Omental fat pad (tissue), 4 donors: ENCODE measurements at places on chromosomes 11 and 22.

DNA sequence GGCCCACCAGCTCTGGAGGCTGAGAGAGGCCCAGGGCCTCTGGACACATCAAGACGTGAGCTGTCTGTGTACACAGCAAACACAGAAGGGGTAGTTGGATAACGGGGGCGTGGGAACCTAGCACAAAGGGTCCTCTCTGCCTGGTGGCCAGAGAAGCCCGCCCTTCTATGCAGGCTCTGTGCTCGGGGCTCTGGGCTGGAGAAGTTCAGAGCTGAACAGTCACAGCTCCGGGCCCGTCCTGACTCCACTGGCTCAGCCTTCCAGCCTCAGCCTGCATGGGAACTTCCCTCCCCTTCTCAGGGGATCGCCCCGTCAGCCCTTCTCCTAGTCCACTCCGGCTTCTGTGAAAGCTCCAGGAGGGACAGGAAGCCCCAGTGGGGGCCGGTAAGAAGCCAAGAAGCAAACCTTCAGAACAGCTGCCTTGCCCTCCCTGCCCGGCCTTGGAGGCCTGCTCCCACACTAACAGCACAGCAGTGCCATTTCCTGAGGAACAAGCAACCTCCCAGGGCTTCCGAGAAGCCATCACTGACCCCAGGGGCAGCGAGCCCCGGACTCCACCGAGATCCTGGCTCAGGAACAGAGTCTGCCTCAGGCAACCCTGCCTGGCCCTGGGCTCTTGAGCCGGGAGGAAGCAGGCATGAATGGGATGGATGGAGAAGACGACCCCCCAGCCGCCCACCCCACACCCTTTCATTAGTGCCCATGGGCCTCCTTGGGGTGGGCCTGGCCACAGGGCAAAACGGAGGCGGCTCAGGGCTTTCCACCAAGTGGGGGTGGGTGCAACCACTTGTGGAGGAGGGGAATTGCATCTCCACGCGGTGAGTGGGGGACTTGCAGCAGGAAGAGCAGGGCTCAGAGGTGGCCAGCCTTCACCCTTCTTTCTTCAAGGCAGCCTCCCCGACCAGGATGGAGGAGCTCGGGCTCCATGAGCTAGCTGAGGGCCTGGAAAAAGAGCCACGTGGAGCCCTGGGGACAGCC, 119.8 kb downstream of the ST3GAL4 start:
- no peak for DNase-seq

GRCh38 chr11:100445231-100445735, 241.8 kb upstream of the ARHGAP42 start:
- DNase-seq, result no peak

DNA sequence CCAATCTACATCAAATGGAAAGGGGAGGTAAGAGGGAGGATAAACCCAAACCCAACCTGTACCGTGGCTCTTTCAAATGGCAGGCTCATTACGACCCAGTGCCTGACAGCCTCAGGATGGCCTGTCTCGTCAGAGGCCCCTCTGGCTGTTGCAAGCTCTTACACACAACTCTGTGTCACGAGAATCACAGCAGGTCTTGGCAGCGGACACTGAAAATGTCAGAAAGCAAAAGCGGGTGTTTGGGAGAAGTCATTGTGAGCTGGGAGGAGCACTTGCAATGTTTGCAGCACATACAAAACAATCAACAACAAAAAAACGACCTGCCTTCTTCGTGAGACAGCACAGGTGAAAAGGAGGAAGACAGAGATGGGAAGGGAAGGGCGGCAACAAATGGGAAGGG, 248.1 kb downstream of the OPCML start:
- no peak for DNase-seq

DNA sequence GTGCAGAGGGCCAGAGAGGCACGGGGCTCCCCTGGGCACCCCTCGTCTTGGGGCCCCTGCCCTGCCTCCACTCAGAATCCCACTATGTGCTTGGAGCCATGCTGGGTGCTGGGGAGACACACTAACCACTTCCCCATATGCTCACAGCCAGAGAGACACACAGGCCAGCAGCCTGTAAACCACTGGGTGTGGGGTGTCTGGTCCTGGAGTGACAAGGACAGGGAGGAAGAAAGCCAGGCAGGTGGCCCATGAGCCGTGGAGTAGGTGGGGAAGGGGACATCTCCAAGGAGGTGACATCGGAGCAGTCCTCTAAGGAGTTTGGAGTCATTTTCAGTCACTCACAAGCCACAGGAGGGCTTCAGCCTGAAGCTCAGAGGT, 58.9 kb downstream of the CDKN1C start:
- no peak for DNase-seq

DNA sequence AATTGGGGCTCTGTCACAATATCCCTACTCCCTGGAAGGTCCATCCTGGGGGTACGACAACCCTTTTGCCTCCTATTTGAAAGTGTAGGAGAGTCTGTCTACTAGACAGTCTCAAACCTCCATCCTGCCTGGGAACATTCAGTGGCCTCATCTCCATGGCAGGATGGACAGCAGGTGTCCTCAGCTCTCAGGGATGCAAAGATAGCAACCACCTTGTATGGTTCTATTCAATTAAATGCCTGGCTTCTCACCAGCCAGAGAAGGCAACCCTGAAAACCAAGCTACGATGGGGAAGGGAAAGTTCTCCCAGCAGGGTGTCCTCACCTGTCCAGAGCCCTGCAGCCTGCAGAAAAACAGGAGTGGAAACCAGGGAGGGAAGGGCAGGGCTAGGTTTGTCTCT, 164.9 kb downstream of the MIAT start:
- DNase-seq, result no peak

DNA sequence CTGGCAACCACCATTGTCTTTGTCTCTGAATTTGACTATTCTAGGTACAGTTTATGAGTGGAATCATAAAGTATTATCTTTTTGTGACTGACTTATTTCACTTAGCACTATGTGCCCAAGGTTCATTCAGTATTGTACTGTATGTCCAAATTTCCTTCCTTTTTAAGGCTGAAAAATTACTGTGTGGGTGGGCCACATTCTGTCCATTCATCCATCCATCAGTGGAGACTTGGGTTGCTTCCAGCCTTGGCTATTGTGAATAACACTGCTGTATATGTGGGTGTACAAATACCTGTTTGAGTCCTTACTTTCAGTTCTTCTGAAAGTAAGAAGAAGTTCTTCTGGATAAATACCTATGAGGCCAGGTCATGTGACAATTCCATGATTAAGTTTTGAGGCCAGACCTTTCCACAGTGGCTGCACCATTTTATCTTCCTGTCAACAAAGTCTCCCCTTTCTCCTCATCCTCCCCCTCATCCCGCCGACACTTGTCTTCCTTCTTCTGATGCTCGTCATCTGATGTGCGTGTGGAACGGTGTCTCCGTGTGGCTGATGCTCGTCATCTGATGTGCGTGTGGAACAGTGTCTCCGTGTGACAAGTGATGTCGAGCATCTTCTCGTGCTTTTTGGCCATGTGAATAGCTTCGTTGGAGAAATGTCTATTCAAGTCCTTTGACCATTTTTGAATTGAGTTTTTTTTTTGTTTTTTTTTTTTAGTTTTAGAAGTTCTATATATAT, 49.5 kb downstream of the SBF1 start:
- DNase-seq, result no peak

GRCh38 chr22:23225724-23226496, 45.6 kb downstream of the BCR start:
- no peak for DNase-seq

GRCh38 chr22:33337524-33337923, 279.3 kb upstream of the SYN3 start:
- no peak for DNase-seq
